ENCODE measurements at places on chromosomes 6 and 20.
A peak's percentile ranks its signal among the peaks of the same experiment; 100 is the strongest.

DNA sequence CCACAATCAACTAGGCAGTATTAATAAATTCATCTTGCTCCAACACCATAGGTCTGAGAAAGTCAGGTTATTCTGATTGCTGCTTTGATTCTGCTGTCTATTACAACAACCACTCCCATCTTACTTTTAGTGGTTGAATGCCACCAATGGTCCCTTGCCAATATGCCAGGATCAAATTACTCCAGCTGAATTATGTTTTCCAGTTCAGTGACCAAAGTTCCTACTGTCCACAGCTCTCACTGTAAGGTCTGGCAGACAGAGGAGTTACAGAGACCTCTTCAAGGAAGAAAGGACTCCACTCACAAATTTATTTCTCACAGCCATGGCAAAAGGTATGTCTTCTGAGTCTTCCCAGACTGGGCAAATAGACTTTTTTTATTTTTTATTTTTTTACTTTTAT, 557.0 kb downstream of the HAO1 start:
- DNase-seq = no peak

DNA sequence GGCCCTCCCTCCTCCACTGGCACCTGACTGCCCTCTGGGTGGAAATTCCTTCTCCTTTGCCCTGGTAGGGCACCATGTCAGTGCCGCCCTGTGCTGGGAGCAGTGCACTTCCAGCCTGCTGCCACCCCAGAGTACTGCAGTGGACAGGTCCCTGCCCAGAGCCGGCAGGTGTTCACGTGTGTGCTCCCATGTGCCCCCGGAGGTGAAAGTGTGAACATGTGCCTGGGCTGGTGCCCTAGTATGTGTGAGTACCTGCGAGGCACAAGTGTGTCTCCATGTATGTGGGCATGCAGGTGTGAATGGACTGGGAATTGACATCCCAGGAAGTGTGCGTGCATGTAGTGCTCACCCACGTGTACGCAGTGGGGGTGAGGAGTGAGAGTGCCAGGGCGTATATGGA, 29.4 kb downstream of the SDCBP2 start:
- peak; percentile 24 for DNase-seq

- DNase-seq = no peak
Measured at GRCh38 chr6:146901940-146902816, 302.0 kb upstream of the STXBP5 start.

DNA sequence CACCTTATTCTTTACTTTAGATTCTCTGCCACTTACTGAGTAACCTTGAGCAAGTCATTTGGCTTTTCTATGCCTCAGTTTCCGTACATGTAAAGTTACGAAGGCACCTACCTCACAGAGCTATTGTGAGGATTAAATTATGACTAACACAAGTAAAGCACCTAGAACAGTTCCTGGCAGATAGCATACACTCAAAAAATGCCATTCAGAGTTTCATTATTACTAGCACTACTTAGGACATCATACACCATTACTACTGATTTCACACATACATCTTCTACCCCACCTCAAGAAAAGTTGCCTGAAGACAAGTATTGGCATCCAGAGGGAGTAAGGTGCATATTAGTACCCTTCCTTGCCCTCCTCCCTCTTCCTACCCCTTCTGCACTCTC, 107.8 kb downstream of the OGFRL1 start:
- no peak for DNase-seq

DNA sequence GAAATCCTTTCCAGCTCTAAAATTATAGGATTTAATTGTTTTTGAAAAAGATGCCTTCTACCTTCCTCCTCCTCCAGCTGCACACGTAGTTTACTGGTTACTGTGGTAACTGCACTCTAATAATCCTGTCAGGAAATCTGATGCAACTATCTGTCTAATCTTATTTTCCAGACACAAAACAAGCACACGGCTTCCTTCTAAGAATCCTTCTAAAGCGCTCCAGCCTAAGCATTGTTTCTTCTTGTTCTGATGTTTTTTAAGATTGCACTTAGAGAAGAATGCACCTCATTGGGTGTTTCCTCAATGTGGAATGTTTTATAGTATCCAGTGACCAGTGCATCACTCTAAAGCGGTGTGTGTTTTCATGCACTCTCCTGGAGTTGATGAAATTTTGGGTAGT, 63.6 kb downstream of the CARMIL1 start:
- no peak for DNase-seq

- no peak for DNase-seq
Measured at GRCh38 chr20:57525328-57526086, 567 bp upstream of the CTCFL start.

- no peak for DNase-seq
Measured at GRCh38 chr20:18796282-18796833, 17.2 kb upstream of the SCP2D1 start.

DNA sequence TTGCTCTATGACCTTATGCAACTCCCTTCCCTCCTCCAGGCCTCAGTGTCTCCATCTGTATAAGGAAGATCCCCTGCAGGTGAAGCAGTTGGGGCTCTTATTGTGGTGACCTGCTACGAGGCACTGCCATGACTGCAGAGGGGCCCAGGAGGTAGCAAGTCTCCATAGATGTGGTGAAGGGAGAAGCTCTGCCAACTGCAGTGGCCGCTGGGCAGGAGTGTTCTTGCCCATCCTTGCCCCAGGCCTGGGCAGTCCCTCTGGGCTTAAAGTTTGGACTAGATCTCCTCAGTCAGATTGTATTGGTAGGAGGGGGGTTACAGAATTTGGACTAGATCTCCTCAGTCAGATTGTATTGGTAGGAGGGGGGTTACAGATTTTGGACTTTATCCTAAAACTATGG, 12.2 kb downstream of the KCNK17 start:
- DNase-seq = no peak

GRCh38 chr20:25739615-25740320, 43.1 kb upstream of the ZNF337 start:
- no peak for DNase-seq

GRCh38 chr20:62782893-62783278, 13.4 kb upstream of the MRGBP start:
- DNase-seq = no peak

DNA sequence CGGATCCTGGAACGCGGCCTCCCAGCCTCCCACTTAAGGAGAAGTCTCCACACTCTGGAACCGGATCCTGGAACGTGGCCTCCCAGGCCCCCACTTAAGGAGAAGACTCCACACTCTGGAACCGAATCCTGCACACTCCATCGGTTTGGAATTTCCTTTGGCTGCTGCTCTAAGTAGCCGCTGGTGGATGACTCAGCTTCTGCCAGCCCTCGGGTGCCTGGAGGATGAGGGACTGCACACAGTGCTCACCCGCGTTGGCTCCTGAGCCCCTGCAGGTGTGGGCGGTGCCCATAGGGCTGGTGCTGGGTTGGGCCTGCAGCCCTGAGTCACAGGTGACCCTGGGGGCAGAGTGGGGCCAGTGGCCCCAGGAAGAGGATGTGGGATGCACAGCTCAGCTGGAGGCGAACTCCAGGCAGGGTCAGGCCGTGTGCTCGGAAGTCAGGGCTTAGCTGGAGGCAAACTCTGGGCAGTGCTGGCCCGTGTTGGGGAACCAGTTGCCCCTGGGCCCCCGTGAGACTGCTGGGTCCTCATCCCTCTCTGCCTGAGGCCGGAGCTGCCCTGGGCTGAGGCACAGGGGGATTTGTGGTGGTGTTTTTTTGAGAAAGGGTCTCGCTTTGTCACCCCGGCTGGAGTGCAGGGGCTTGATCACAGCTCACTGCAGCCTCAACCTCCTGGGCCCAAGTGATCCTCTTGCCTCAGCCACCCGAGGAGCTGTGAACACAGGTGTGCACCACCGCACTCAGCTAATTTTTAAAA, 13.9 kb upstream of the TNFRSF6B start:
- no peak for DNase-seq

DNA sequence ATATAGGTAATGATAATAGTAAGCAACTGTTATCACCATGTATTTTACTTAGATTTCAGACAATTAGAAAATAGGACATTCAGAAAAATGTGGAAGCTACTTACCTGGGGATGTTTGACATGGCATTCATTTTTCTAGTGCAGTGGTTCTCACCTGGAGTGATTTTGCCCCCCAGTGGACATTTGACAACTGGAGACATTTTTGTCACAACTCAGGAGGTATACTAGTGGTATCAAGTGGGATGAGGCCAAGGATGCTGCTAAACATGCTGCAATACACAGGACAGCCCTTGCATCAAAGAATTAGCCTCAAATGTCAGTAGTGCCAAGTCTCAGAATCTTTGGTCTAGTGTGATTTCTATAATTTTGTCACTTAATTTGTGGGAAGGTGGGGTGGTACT, 36.1 kb downstream of the NUS1 start:
- no peak for DNase-seq

- peak; percentile 98 for DNase-seq
Measured at GRCh38 chr20:63653041-63653973, at the start of gene STMN3. STMN3 (minus strand) TSS chr20:63653424; CDS start chr20:63653345, 79 bp downstream.

DNA sequence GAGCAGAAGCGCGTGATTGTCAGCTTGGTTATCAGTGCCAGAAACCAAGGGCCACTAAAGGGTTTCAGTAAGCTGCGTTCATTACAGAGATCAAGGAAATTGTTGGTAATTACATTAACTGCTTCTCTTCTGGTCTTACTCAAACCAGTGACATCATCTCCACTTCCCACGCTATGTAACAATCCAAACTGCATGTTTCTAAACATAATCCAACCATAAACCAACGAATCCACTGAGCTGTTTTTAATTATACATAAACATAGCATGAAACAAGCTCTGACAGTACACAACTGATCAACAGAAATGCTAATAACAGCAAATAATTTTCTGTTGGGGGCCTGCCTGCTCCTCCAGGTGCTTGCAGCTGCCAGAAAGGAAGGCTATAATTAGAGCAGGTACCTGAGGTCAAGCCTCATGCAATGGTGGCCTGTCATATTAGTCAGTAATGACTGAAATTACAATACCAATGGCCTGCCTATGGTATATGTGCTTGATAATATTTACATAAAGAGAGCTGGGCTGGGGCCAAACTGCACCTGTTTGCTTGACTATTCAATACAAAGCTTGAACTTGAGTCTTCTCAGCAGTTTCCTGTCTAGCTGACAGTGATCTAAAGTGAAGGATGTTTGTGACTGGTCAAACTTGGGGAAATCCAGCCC, 40.1 kb downstream of the ILRUN start:
- DNase-seq = peak; percentile 73

DNA sequence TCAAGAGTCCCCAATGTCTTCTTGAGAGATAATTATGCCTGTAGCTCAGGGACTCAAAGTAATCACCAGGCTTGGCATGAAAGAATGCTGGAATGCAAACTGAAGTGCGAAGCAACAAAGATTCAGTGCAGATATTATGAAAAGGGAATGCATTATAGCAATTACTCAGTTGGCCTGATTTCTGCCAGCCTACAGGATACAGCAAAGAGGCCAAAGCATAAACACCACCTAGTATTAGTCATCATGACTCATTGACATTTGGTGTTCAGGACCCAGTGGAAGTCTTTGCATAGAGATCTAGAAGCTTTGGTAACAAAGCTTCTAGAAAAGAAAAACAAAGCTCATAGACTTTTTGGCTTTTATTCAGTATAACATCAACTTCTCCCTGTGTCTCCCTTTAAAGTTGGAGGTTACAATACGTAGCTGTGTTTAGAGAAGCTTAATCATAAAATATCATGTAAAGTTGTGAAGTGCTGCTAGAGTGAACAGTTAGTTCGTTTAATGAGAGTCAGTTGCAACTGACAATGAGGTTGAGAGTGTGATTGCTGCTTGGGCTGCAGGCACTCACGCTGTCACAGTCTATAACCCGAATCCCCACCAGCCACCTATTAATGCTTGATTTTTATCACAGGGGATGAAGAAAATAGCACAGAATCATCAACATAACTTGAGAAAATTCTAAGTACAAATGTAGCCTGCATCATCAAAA, 932.7 kb downstream of the TFAP2A start:
- no peak for DNase-seq

DNA sequence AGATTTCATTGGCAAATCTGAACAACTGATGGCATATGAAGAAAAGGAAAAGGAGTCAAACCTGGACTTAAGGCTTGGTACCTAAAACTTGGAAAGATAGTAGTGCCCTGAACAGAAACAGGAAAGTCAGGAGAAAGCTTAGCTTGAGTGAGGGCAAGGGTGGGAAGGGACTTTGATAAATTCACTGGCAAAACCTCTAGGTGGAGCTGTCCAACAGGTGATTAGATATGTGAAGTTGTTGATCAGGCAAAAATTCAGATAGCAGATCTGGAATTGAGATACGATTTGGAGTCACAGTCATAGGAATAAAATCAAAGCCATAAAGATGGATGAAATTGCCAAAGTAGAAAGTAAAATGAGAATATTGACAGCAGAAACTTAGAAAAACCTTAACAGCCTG, 16.1 kb upstream of the ZNF292 start:
- DNase-seq = peak; percentile 35

- no peak for DNase-seq
Measured at GRCh38 chr20:5180933-5181332, 54.1 kb downstream of the CDS2 start.

DNA sequence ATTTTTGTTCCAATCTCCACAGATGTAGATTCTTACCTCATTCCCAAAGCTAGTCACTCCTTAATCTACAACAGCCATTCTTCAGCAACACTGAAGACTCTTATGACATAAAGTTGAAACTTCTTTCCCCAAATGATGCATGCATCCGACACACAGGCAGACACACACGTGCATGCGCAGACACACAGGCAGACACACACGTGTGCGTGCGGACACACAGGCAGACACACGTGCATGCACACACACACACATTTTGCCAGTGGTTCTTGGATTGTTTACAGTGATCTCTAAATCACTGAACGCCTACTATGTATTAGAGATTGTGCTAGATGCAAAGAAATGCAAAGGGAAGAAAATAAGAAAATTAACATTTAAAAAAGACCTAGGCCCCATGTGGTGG, 9.0 kb upstream of the TRPC4AP start:
- DNase-seq = no peak

DNA sequence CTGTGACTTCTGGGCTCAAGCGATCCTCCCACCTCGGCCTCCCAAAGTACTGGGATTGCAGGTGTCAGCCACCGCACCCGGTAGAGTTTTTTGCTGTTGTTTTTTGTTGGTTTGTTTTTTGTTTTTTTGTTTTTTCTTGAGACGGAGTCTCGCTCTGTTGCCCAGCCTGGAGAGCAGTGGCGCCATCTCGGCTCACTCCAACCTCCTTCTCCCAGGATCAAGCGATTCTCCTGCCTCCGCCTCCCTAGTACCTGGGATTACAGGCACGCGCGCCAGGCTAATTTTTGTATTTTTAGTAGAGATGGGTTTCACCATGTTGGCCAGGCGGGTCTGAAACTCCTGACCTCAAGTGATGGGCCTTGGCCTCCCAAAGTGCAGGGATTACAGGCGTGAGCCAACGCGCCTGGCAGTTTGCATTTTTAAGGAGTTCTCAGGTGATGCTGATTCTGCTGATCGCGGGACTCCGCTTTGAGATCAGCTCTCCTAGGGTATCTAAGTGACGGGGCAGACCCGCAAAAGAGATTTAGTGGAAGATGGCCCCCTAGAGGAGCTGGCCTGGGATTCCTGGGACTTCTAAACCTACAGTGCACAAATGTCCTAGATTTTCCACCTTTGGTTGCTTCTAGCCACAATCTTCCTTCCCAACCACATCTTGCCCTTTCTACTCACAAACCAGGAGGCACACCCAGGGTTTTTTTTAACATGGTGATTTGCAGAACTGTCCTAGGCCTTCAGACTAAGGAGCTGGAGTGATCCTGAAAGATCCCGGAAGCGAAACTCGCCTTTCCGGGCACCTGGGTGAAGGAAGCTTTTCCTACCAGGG, 45.2 kb downstream of the DPPA5 start:
- peak; percentile 10 for DNase-seq

GRCh38 chr6:127796713-127797112, 104.1 kb downstream of the THEMIS start:
- no peak for DNase-seq

Data from SHP77 (cell line).